Astrocyte of the cerebellum (primary cell): ENCODE measurements at places on chromosomes 3 and 15.

DNA sequence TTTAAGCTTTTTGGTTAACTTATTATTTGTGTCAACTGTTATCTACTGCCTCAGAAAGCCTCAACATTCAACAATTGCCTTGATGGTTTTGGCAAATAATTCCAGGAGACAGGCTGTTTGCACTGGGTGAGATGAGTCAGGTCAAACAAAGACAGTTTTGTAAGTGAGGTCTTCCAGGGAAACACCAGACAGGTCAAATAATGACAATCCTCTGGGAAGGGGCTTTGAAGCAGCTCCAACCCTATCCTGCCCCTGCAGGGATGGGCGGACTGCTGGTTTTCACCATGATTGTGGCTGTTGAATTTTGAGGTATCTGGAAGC lies 79.4 kb upstream of the PRR23E start:
- no peak for DNase-seq

- DNase-seq = no peak
Observed at GRCh38 chr15:53757906-53758305, 1.6 kb downstream of the WDR72 start.

- DNase-seq = no peak
Observed at GRCh38 chr3:156685198-156685597, 10.8 kb downstream of the TIPARP start.

DNA sequence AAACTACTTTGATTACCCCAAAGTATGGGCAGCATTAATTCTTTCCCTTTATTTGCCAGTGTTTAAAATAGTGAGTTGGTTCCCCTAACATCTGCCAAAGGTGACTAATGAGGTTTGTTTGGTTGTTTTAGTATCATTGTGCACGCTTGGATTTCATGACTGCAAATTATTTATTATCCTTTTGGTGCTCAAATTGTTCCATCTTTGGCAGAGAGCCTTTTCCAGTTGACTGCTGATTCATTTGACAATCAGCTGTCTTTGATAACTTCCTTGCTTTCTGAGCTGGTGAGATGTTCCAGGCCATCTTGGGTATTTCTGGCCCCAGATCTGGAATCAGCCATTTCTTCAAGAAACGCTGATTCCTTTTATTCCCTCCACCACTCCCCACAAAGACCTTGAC lies 8.9 kb downstream of the DLEC1 start:
- DNase-seq = no peak

GRCh38 chr15:84022516-84022915 lies 213.1 kb upstream of the GOLGA6L4 start:
- DNase-seq = no peak

- no peak for DNase-seq
Observed at GRCh38 chr3:184954251-184954650, 142.3 kb downstream of the VPS8 start.

- no peak for DNase-seq
Observed at GRCh38 chr3:22288756-22289155, 537.7 kb upstream of the ZNF385D start.

DNA sequence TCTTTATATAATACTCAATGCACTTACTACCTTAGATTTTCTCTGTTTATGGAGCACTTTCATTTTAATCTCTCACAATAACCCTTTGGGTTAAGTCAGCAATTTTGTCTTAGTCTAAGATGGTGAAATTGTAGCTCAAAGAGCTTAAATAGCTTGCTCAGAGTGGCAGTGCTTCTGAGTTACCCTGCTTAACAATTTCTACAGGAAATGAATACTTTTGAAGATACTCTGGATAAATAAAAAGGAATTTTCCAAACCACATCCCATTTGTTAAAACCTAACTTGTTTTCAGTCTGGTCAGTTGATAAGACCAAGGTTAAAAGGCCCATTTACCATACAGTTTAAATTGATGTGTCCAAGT lies 37.2 kb downstream of the HMG20A start:
- peak; percentile 4 for DNase-seq

- no peak for DNase-seq
Observed at GRCh38 chr15:94722024-94722636, 490.8 kb downstream of the MCTP2 start.

DNA sequence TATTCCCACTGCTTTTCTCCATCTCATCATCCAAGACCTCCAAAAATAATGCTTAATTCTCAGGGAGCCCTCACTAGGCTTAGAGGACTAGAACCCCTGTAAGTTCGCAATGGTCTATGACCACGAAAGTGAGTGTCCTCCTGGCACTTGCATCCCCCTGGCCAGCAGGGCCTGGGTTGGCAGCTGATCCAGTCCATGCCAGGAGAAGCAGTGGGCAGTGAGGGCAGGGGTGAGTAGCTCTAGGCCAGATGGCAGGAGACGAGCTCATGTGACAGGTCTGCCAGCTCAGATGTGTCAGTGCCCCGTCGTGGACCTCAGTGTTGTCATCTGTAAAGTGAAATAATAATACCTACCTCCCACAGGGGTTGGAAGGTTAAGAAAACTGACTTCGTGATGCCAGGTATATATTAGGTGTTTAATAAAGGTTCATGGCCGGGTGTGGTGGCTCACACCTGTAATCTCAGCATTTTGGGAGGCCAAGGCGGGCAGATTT lies 11.1 kb downstream of the GP5 start:
- DNase-seq = no peak

- no peak for DNase-seq
Observed at GRCh38 chr3:66443118-66443803, 57.6 kb downstream of the LRIG1 start.

DNA sequence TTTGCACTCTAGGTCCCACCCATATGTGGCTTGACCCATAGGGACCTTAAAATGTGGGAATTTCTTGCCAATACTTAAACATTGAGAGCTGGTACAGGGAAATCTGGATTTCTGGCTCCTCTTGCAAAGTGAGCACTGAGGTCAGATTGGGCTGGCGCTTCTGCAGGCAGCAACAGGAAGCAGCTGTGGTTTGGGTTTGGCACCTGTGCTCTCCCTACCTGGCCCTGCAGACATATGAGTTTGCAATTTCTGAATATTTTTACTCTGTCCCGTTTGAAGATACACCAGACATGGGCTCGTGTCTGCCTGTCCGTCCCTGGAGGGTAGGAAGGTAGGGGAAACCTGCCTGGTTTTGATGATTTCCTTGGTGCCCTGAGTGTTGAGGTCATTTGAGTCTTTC lies 74.8 kb upstream of the SEC13 start:
- no peak for DNase-seq

DNA sequence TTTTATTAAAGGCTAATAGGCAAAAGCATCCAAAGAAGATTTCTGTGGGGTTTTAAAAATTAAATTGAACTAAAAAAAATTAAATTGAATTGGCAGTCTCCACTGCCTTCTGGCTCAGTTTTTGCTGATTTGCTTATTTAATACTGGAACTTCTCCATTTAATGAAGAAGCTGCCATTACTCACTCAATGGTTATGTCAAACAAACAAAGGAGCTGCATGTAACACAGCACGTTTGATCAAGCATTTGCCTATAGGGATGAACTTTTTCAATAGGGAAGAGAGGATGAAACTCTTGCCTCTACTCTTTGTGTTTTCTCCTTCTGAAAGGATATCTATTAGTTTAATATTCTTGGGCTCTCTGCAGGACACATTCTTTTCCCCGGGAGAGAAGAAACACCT lies 4.8 kb upstream of the HCLS1 start:
- DNase-seq = no peak

DNA sequence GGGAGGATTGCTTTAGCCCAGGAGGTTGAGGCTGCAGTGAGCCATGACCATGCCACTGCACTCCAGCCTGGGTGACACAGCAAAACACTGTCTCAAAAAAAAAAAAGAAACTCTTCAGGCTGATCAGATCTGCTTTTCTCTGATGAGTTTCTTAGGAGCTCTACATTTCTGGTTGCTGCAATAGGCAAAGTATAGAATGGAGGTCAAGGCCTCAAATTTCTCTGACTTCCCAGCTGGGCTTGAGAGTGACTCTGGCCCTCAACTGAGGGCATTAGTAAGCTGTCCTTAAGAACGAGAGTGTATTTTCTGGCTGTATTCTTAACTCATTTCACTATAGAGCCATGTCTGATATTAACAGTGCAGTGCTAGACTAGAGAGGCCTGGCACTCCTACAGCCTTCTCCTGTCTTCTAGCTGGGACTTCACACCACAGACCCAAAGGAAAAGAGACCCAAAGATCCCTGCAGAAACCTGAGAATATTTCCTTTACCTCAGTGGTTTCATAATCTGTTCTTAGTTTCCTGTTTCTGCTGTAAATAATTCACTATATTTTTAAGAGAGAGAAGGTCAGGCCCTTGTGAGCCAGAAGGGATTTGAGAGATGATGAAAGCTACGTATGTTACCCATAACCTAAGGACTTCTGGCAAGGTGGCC lies 2.0 kb upstream of the NR1I2 start:
- DNase-seq = no peak

GRCh38 chr3:103440539-103441203 lies 1005.9 kb downstream of the ZPLD1 start:
- no peak for DNase-seq

GRCh38 chr3:48469046-48469915 lies 22.7 kb downstream of the ATRIP start:
- DNase-seq = no peak

DNA sequence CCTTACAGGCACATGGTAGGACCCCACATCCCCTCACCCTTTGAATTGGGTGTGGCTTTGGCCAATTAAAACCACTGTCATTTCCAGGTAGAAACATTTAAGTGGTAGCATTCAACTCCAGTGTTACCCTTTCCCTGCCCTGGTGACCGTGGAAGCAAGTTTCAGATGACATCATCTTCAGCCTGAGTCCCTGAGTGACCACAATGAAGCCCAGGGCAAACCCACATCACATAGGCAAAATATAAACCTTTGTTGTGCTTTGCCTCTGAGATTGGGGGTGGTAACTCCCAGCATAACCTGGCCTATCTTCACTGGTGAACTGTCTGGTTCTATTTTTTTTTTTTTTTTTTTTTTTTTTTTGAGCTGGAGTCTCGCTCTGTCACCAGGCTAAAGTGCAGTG lies 404.0 kb upstream of the WNT5A start:
- DNase-seq = no peak

- DNase-seq = no peak
Observed at GRCh38 chr3:69763458-69763857, 24.2 kb downstream of the MITF start.

DNA sequence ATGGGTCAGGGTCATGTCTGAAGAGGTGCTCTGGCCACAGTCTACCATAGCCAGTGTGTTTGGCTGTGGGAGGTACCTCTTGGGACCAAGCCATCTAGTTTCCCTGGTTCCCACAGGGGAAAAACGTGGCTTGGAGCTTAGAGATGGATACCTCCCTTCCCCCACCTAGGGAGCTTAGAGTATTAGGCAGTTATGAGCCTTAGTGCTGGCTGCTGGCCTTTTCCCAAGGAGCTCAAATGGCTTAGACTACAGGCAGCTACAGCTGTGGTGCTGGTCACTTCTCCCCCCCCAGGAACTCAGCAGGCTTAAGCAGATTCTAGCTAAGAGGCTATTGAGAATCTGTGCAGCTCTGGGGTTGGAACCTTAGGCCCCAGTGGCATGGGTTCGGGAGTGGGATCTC lies 591.2 kb downstream of the NSUN3 start:
- no peak for DNase-seq

DNA sequence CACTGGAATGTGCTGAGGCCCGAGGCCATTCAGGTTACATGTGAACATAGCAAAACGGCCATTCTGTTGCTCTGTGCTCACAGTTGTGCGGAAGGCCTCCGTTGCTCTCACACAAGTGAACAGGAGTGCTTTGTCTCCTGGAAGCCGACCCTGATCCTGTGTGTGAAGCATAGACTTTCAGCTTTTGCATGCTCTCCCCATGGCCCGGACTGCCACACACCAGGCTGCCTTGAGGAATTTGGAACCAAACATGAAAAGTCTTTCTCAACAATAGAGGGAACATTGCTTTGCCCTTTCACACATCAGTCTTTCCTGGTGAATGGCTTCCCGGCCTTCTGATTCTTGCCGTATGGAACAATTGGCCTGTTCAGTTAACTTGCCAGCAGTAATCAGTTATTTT lies 154.8 kb upstream of the LRIG1 start:
- no peak for DNase-seq

DNA sequence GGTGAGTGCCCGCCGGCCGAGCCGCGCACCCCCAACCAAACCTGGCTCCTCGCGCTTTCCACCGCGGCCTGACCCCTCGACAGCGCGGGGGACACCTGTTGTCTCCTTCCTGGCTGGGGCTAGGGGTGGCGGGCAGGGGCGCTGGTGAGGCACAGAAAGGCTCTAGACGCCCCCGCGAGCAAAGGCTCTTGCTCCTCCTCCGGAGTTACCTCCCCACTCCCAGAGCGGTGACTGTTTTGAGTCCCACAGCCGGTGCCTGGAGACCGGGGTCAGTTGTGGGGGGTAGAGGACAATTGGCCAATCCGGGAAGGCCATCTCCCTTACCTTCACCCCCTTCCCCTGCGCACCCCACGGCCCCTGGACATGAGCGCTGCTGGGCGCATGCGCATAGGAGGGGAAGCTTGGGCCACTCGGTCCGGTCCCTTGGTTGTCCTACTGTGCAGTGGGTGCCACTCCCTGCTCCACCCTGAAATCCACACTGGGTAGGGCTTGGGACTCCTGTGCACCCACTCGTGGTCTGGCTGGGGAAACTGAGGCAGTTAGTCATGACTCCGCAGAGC lies 554 bp downstream of the CHST13 start:
- DNase-seq = no peak

DNA sequence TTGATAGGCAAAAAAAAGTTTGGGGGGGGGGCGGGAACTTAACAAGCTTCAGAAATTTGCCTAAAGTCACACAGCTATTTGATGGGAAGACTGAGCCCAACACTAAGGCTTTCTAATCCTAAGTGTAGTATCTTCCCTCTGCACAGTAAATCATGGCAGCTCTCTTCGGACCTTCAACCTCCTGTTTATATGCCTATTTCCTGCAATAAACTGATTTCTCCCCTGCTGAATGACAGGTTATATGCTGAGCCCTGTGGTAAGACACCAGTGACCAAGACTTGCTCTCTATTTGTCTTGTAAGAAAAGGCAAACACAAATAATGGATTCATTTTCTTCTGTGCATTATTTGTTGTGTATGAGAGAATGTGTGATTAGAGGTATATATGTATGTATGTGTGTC lies 355.8 kb upstream of the ARRDC4 start:
- no peak for DNase-seq
